Activated CD8-positive, alpha-beta memory T cell treated with anti-CD3 and anti-CD28 coated beads for 36 hours (primary cell): ENCODE measurements at places on chromosomes 6 and 20. TPM values are rescaled to one million over a fixed set of nuclear protein-coding genes. Genes with fewer than 3 reads are reported as not detected.

ALDH8A1 gene
- 0.84 TPM for total RNA-seq

IL20RA gene
- not detected for total RNA-seq

FAM83B gene
- not detected for total RNA-seq

FILIP1 gene
- not detected for total RNA-seq

GHRH gene
- not detected for total RNA-seq

PBX2 gene
- total RNA-seq, result 53.9 TPM

RGL2 gene
- 22.2 TPM for total RNA-seq

SLC39A7 gene
- total RNA-seq, result 60.1 TPM

SIRPD gene
- not detected for total RNA-seq

TINAG gene
- not detected for total RNA-seq

LGSN gene
- total RNA-seq, result not detected

DSN1 gene
- total RNA-seq, result 25.9 TPM

STX11 gene
- total RNA-seq, result 24.7 TPM

CDC25B gene
- total RNA-seq, result 58.8 TPM

ASIP gene
- not detected for total RNA-seq

BPIFB2 gene
- not detected for total RNA-seq

SOBP gene
- 1.6 TPM for total RNA-seq

SLC26A8 gene
- total RNA-seq, result not detected

SLC22A16 gene
- not detected for total RNA-seq

E2F1 gene
- 79.9 TPM for total RNA-seq

CLDN20 gene
- not detected for total RNA-seq

SCGN gene
- not detected for total RNA-seq

OPN5 gene
- total RNA-seq, result not detected

ADGRF5 gene
- total RNA-seq, result not detected

PAK1IP1 gene
- 53.7 TPM for total RNA-seq

BMP2 gene
- not detected for total RNA-seq

HLA-DQA1 gene
- total RNA-seq, result 8.7 TPM

RBM24 gene
- not detected for total RNA-seq

KCNS1 gene
- 0.70 TPM for total RNA-seq

PKIG gene
- total RNA-seq, result 4.4 TPM

ADGRF4 gene
- total RNA-seq, result not detected

CCN5 gene
- total RNA-seq, result not detected

TMEM200A gene
- total RNA-seq, result 0.92 TPM

OVOL2 gene
- total RNA-seq, result not detected

VGLL2 gene
- total RNA-seq, result not detected

HFE gene
- 0.89 TPM for total RNA-seq
